ENCODE measurements at places on chromosomes 6 and 20. TPM values are rescaled to one million over a fixed set of nuclear protein-coding genes. Genes with fewer than 3 reads are reported as not detected.

DNA sequence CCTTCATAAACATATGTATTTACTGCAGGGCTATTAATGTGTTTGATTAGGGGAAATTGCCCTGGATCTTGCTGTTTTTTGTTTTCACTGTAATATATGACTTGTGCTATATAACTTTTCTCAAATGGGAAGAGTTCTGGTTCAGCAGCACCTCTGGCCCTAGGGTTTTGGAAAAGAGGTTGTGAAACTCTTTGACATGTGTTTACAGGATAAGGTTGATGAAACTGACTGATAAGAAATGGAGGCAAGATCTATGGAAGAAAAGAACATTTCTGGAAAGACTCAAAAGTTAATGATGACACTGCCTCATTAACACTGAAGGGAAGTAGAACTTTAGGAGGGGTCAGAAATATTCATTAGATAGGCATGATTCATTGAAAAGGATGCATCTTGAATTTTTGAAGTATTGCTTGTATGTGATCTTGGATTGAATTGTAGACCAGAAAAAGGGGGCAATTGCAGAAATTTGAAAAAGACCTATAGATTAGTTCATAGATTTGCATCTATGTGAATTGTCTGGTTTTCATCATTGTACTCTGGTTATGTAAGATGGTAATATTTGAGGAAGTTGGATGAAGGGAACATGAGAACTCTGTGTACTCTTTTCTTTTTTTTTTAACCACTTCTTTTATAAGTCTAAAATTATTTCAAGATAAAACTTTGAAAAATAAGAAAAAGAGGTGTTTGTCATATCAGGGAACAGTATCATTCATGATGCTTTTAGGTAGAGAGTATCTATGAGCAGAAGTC is 54.0 kb downstream of the UTRN start:
- DNase-seq, result no peak

DNA sequence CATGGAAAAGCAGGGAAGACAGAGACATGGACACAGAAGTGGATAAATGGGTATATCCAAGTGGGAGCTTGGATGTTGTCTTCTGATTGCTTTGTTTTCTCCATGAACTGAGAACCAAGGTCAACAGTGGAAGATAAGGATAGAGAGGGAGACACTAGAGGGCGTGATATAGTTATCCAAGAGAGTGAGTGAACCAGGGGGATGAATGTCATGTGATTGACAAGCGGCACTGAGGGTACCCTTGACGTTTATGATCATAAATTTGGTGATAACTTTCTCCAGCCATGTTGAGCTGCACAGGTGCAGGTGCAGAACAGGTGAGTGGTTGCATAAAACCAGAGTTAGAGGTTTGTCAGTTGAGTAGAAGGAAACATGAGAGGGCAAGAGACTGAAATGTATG is 20.7 kb downstream of the EBF4 start:
- DNase-seq, result peak; percentile 66

- DNase-seq, result no peak
These were observed 21.6 kb upstream of the FUT9 start for GRCh38 chr6:95994151-95994550.

- no peak for DNase-seq
These were observed 319.6 kb upstream of the POU3F2 start for GRCh38 chr6:98514796-98515195.

GRCh38 chr6:21523652-21524051 is 69.9 kb upstream of the SOX4 start:
- no peak for DNase-seq

GRCh38 chr6:15356179-15356578 is 110.3 kb downstream of the JARID2 start:
- DNase-seq, result no peak

DNA sequence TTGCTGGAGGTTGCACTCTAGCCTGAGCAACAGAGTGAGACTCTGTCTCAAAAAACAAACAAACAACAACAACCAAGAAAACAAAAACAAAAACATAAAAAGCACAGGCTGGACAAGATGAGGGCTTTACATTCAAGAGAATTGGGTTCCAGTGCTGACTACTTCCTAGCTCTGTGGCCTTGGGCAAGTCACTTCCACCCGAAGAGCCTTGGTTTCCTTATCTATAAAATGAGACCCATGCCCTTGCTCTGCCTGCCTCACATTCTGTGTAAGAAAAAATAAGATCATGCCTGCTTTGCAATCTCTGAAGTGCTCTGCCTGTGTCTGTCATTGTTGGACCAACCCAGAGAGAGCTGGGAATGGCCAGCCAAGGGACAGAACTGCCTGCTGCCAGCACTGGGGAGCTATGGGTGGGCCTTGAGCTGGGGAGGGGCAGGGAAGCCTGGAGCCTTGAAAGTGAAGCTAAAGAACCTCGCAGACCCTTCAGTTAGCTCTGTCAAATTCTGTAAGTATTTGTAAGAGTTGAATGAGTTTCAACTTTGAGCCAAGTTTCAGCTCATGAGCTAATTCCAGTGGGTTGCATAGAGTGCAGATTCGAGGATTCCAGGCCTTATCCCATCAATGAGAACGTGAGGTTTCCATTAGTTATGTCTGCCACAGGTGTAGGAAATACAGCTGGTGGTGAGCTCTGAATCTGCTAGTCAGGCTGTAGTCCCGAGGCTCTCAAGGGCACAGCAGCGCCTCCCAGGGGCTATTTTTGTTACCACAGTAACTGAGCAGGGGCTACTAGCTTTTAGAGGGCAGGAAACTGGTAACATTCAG is 93.2 kb downstream of the DLGAP4 start:
- DNase-seq, result peak; percentile 98

DNA sequence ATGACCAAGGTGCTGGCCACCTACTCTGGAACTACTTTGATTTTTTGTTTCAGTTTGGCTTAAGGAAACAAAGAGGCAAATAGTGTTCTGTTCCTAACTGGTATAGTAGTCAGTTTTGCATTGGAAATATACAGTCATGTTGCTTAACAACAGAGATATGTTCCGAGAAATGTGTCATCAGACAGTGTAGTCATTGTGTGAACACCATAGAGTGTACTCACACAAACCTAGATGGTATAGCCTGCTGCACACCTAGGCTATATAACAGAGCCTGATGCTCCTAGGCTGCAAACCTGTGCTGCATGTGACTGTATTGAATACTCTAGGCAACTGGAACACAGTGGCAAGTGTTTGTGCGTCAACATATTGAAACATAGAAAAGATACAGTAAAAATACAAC is 80.4 kb downstream of the ARID1B start:
- no peak for DNase-seq

DNA sequence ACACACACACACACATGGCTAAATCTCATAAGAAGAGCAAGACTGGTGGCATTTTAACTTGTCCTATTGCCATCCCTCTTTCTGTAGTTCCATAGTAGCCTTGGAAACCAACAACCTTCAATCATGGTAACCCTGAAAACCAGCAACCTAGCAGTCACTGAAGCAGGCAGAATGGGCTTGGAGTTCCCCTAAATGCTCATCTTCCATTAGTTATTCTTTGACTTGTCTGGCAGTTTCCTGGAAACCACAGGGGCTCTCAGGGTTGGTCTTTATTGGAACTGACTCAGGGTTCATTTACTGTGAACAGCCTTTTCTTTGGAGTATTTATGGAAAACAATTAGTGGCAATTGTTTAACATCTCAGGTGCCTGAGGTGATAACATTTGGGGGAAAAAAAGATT is 19.4 kb upstream of the BRPF3 start:
- DNase-seq, result no peak

GRCh38 chr6:131803007-131803769 is 4.6 kb upstream of the ENPP1 start:
- DNase-seq, result no peak

DNA sequence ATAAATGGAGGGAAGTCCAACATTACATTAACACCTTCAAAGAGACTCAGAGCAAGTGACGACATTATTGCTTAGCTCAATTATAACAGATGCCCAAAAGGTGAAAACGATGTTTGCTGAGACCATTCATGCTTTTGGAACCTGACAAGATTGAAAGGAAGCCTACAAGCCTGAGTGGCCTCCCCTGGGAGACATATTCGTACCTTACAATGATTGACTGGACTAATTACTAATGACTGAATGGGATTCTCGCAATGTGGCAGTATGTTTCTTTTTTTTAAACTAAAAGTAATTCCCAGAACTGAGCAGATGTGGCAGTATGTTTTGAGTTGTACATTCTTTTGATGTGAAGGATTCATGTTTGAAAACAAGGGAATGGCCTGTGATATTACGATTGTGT is 49.9 kb downstream of the VEGFA start:
- no peak for DNase-seq

DNA sequence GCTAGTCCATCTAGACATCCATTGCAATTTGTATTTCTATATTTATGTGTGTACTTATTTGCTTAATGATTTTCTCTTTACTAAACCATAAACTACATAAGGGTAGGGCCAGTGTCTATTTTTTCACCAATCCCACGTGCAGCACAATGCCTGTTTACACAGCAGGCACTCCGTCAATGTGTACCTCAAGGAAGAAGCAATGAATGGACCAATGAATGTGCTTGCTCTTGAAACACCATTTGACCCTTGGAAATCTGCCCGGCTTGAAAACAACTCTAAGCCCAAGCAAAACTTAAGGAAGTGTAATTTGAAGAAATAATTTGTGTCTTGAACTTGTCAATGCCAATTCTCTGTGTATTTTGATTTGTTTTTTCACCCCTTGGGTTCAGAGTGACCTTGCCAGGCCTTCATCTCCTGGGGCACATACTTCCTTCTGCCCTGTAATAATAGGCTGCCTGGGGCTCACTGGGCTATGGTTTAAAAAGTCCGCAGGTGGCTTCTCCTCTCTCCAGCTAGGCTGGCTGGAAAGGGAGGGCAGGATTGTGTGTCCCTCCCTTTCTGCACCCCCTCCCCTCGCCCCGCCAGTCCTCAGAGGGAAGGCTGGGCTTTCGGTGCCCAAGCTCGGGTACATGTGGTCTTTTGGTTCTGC is 140.8 kb upstream of the ARMC2 start:
- no peak for DNase-seq

DNA sequence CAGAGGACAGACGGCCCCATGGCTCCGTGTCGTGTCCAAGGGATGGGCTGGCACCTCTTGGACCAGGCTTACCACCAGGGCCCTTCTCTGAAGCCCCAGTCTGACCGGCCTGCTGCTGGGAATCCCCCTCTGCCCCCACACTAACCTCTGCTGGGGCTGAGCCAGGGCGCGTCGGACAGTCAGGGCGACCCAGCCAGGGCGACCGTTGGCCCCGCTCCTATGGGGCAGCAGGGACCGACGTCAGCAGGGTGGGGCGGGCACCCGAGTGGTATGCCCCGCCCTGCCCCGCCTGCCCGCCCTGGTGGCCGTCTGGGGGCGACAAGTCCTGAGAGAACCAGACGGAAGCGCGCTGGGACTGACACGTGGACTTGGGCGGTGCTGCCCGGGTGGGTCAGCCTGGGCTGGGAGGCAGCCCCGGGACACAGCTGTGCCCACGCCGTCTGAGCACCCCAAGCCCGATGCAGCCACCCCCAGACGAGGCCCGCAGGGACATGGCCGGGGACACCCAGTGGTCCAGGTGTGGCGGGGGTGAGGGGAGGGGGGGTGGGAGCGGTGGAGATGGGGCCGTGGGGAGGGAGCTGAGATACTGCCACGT is at the start of gene SLC17A9:
Gene SLC17A9 (plus strand): TSS at position 337 of the 595 bp plus-strand sequence. CDS start 122 bp downstream, at position 459.
- DNase-seq, result peak; percentile 86

DNA sequence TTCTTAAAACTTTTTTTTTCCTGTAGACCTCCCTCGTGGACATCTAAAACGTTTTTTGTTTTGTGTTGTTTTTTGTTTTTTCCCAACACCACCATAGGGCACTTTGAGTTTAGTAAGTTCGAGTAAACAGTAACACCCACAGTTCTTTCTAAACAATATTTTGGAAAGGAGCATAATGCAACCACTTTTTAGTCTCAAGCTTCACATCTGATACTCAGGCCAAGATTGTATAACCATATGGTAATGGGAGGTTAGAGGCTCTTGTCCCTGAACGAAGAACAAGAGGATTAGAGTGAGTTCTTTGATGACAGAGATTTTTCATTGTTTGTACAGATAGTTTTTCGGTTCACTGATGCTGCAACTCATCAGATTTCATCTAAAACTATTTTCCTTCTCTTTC is 144.6 kb downstream of the MTHFD1L start:
- DNase-seq, result no peak

DNA sequence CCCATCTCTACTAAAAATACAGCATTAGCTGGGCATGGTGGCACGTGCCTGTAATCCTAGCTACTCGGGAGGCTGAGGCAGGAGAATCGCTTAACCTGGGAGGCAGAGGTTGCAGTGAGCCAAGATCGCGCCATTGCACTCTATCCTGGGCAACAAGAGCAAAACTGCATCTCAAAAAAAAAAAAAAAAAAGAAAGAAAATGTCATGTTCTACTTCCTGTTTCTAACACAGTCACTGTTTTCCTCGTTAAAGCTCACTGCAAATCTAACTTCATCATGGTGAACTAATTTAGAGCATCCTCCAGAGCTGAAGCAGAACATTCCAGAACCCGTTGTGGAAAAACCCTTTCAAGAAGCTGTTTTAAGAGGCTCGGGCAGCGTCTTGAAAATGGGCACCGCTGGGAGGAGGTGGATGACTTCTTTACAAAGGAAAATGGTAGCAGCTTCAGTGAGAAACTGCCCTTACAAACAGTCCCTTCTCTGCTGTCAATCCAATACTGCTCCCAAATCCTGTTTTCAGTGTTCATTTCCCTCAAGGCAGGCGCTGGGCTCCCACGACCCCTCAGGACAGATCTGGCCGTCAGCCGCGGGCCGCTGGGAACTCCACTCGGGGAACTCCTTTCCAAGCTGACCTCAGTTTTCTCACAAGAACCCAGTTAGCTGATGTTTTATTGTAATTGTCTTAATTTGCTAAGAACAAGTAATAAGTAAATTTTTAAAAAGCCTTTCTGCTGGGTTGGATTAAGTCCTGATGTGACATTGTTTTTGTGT is 12.5 kb downstream of the CTSZ start:
- DNase-seq, result no peak

GRCh38 chr6:41027241-41027640 is 11.8 kb downstream of the UNC5CL start:
- DNase-seq, result no peak

The C20orf144 gene
- total RNA-seq, result 0.66 TPM

The EPHA7 gene
- 7.3 TPM for total RNA-seq

The USP49 gene
- total RNA-seq, result 20.2 TPM

The UNC5CL gene
- 1.2 TPM for total RNA-seq

The NQO2 gene
- total RNA-seq, result 117 TPM

The HSD17B8 gene
- 8.9 TPM for total RNA-seq

The PROKR2 gene
- total RNA-seq, result 2.1 TPM

The TCEA2 gene
- total RNA-seq, result 21.0 TPM
